ENCODE measurements at places on chromosomes 5 and 9.
A peak's percentile ranks its signal among the peaks of the same experiment; 100 is the strongest.

GRCh38 chr9:109316207-109316640 is 4.6 kb downstream of the EPB41L4B start:
- DNase-seq = peak; percentile 81

GRCh38 chr5:124352312-124352711 is 394.1 kb downstream of the ZNF608 start:
- DNase-seq = no peak

GRCh38 chr5:33975852-33976251 is 8.6 kb downstream of the SLC45A2 start:
- DNase-seq = no peak

DNA sequence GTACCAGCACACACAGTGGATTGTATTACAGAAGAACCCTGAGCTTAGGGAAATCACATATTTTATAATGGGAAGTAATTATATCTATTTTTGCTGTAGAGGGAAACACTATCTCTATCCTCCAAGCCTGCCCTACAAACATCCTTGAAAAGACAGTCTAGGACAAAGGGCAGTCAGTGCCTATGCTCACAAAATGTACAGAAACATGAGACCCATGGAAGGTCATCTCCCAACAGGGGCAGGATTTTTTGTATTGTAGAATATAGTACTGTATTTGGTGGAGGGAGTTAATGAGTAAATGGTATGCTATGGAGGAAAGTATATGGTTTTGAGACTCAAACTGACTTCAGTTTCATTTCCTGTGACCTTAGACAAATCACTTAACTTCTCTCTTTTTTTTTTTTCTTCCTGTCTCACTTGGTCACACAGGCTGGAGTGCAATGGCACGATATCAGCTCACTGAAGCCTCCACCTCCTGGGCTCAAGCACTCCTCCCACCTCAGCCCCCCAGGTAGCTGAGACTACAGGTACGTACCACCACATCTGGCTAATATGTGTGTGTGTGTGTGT is 5.8 kb upstream of the RAB14 start:
- DNase-seq = no peak

DNA sequence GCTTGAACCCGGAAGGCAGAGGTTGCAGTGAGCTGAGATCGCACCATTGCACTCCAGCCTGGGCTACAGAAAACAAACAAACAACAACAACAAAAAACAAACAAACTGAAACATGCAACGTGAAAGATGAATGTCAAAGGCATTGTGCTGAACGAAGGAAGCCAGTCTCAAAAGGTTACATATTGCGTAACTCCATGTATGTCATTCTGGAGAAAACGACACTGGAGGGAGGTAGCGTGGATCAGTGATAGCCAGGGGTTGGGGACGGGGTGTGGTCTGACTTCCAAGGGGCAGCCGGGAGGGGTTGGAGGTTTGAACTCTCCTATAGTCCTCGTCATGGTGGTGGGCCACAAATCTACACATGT is 12.1 kb upstream of the WDR5 start:
- peak; percentile 9 for DNase-seq

GRCh38 chr9:135083241-135083810 is 4.1 kb upstream of the OLFM1 start:
- DNase-seq = no peak

GRCh38 chr5:168005936-168006335 is 285.5 kb upstream of the WWC1 start:
- no peak for DNase-seq

DNA sequence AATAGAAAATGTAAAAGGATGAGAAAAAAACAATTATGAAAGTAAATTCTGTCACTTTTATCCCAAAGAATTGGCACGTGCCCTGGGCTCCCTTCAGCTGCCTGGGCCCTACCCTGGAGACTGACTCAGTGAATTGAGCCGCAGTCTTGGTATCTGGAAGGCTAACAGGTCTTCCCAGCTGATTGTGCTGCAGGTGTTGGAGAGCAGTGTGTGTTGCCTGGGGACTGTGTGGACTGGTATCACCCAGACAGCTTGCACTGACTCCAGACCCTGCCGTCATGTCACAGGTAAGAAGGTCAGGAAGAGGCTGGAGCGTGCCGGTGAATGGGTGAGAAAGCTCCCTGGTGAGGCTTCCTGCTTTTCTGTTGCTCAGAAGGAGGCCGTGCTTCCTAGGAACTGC is 83.3 kb downstream of the AOPEP start:
- DNase-seq = no peak

DNA sequence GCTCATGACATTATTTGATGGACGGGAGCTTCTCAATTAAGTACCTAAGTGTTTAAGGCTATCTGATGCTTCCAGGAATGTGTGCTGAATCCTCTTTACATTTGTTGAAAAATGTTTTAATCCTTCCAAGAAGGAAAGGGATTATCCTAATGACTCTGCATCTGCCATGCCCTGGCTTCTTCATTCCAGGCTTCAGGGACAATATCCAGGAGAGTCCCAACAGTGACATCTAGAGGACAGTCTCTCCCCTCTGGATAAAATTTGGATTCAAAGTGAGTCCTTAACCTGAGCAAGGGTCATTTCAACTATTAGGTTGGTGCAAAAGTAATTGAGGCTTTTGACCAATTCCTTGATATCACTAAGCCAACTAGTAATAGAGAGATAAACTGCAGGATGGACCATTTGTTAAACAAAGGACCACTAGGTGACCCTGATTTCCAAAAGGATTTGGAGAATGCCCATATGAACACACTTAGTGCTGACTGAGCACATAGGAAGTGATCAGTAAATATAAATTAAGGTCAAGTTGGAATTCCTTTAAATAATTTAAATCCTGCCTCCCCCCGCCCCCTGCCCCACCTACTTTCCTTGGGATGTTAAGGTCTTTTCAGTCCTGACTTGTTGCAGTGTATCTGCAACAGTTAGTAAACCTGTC is 19.1 kb downstream of the TNFSF8 start:
- no peak for DNase-seq

GRCh38 chr5:61342071-61342501 is 10.0 kb downstream of the ZSWIM6 start:
- no peak for DNase-seq

DNA sequence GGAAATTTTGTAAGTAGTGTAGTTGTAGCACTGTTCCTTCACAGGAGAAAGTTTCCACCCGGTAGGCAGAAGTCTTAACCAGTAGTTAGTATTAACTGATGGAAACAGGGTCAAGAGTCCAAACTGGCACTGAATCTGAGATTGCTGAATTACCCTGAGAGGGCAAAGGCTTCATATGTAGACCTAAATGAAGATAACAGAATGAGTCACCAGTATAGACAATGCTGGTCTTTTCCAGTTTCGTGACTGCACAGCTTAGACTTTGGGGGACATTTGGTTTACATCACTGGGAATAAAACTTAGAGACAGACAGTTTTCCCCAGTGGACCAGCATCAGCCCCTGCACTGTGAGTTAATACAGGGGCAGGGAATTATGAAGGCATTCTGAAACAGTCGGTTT is 60.5 kb downstream of the PCSK5 start:
- DNase-seq = no peak

GRCh38 chr5:59765446-59765845 is 128.1 kb downstream of the PDE4D start:
- no peak for DNase-seq

GRCh38 chr9:81256368-81256767 is 433.0 kb downstream of the TLE1 start:
- DNase-seq = no peak

GRCh38 chr5:175842506-175842905 is 28.9 kb upstream of the CPLX2 start:
- no peak for DNase-seq

DNA sequence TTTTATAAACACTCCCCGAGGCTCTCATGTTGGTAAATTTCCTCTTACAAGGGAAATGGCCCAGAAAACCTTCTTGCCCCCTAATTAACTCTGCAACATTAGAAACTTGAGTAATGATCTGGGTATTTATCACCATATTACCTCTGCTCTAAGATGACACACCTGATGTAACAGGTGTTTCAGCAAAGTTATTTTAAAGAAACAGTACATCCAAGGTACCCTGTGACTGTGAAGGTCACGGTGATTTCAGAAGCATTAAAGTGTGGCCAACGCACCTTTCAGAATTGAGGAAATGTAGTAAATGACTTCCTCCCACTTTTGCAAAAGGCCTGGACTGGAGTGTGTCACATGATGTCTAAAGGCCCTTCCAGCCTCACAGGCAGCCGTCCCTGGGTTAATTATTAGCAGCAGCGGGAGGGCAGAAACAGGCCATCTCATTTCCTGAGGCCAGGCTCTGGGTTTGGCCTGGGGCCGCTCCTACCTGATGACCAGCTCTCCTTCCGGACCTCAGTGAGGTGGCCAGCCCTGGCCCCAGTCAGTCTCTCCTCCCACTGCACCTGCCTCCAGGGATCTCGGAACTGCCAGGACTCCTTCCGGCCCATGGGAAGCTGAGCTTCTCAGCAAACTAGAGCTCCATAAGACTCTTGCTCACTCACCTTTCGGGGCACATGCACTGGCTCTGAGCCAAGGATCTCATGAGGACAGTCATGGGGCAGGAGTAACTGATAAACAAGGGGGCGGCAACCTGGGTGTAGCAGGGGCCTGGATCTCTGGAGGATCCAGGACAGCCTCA is 20.7 kb downstream of the PTPN3 start:
- peak; percentile 90 for DNase-seq

GRCh38 chr5:77937015-77937908 is 161.1 kb upstream of the TBCA start:
- no peak for DNase-seq

DNA sequence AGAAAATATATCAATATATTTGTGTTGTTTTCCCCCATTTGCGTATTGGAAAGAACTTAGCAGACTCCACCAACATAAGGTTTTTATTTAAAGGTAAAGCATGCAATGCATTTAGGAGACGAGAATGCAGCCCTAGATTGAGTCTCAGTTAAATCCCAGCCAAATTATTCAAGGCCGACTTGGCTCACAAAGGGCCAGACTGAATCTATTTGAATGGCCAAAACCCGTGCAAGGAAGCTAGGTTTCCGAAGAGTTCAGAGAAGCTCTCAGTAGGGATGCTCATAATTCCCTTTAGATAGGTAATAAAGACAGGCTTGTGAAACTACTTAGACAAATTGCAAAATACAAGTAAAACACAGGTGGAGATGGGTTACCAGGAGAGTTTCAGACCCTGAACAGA is 520.3 kb downstream of the CDH9 start:
- DNase-seq = no peak

- no peak for DNase-seq
Measured at GRCh38 chr5:94906750-94907149, 288.3 kb downstream of the SLF1 start.

DNA sequence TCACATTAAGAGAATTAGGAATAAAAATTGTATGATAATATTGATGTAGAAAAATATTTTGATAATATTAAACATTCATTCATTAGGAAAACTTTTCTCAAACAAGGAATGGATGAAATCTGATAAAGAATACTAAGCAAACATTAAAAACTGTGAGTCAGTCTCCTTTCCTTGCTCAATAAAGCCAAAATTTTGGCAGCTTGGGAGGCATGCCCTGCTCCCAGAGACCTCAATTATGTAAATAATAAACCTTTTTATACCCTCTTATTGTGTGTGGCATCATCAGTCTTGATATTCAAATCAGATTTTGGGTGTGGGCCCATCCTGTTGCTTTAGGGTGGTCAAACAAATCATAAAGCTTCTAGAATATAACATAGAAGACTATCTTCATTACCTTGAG is 36.6 kb upstream of the CCL21 start:
- no peak for DNase-seq
